Stimulated activated CD8-positive, alpha-beta memory T cell treated with anti-CD3 and anti-CD28 coated beads, Interleukin-7, amount 100 ng/mL, for 24 hours (primary cell): ENCODE measurements at places on chromosomes 1 and 21.
A peak's percentile ranks its signal among the peaks of the same experiment; 100 is the strongest.

DNA sequence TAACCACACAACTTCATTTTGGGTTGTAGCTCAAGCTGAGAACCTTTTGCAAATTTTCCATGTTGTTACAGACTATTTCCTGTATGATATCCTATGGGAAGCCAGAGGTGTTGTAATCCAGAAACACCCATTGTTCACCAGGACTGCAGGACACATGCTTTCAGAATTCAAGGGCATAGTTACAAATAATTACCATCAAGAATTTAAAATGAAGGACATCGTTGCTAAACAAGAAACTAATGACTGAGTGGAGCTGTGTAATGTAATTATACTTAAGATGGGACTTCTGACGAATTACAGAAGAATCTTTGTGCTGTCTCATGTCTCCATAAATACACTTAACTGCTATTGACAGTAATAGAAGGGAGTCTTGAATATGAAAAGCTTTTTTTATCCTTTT lies 47.6 kb upstream of the HOOK1 start:
- DNase-seq = no peak

- no peak for DNase-seq
Measured at GRCh38 chr1:49052102-49052501, 275.4 kb upstream of the BEND5 start.

DNA sequence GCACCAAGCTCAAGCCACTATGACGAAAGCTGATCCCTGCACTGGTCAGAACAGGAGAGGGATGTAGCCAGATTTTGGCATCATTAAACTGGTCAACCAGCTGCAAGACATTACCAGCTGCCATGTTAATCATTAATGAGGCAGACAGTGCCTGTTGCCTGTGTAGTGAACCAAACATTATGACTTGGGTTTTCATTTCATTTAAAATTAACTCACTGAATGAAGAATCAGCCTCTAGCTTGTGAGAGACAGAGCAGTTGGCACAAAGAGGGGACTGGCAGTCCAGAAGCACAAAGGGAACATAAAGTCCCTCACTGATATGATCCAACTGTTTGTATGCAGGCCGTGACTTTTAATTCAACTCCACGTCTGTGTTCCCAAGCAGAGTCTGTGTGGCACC lies 318.9 kb downstream of the SEC16B start:
- DNase-seq = no peak

DNA sequence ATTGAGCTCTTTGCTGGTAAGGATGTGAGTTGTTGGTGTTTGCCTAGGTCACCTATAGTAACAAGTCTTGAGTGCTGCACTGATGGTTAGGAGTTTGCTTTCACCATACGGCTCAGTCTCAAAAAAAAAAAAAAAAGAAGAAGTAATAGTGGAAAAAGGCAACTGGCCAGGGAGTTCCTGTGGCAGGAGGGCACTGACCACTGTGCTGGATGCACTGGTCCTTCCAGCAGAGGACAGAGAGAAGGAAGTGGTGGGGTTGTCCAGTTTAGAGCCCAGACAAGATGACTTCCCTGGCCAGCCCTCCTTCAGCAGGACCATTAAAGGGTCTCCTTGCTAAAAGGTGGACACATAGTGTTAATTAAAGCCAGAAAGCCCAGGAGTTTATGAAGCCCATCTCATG lies 11.9 kb upstream of the PTCH2 start:
- no peak for DNase-seq

- no peak for DNase-seq
Measured at GRCh38 chr1:147625362-147625995, 44.8 kb downstream of the ACP6 start.

DNA sequence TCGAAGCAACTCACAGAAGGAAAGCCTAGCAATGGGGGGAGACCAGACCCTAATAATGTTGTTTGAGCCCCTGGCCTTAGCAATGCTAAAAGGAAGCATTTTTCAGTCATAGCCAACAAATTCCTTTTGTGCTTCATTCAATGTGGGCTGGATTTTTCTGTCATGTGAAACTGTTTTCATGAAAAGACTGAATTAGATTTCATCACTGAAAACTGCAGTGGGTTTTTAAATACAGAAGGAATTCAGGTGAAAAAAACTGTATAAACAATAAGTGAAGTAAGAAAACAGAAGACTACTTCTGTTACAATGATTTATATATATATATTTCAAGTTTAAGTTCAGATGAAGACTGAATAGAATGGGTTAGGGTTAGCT lies 204.8 kb downstream of the SMYD3 start:
- DNase-seq = no peak

- no peak for DNase-seq
Measured at GRCh38 chr1:6241887-6242740, 1.9 kb upstream of the HES3 start.

GRCh38 chr1:8015036-8015808 lies 10.9 kb downstream of the ERRFI1 start:
- DNase-seq = no peak

DNA sequence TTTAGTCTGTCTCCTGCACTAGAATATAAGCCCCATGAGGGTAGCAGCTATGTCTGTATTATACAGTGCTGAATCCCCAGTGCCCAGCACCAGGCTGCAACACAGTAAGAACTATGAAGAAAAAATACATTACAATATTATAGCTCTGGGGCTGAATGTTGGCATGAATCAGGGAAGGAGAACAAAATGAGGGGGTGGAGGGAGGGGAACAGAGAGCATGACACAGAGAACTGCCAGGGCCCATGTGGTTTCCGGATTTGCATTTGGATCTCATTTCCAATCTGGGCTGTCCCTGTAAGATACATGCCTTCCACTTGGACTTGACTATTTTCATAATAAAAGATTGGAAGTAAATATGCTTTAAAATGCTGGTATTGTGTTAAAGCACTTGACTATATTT lies 35.8 kb downstream of the C1orf198 start:
- no peak for DNase-seq

DNA sequence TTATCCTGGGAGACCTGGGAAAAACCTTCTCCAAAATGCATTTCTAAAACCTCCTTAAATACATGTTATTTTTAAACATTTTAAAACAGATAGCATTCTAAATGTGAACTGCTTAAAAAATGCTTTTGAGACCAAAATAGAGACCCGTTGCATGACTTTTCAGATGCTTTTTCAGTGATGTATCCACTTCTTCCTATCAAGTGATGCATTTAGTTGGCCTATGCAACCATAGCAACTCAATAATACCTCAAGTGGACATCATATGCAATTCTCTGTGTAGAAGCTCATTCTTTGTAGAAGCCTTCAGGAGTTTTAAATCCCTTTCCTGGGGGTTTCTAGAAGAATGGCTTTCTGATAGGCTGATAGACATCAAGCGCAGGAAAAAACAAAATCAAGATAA lies 94.5 kb upstream of the RAVER2 start:
- DNase-seq = no peak

- no peak for DNase-seq
Measured at GRCh38 chr1:46615735-46616134, 876 bp downstream of the MOB3C start.

DNA sequence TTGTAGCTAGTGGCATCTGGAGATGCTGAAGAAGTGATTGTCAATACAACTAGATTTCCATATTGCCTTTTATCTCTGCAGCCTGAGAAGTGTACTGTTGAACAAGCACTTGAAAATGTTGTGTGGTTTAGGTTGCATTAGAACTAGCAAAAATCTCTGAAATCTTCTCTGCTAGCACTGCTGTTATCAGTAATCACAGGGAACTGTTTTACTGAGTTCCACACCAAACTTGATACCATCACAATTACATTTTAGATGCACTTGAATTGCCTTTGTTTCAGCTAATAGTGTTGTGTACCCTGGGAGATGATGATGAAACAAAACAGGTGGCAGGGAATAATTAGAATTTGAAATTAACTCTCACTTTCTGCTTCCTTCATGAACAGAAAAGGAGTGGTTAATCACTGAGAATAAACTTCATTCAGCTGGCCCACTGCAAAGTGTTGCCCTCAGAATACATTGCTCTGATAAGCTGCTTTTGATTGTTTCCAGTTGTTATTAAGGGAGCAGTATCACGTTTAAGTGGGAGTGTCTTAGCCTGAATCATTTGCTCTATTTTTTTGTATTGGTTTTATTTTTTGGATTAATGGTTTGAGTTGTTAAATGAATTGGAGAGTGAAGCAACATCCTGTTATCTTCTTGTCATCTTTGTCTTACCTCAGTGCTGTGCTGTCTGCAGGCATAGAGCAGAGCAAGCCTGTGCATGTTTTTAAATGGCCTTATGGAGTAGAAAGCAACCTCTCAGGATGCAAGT lies 13.0 kb downstream of the FAM20B start:
- no peak for DNase-seq

- DNase-seq = no peak
Measured at GRCh38 chr1:56545711-56546110, 33.7 kb downstream of the PLPP3 start.

- no peak for DNase-seq
Measured at GRCh38 chr1:8943498-8944405, 1.9 kb upstream of the CA6 start.

GRCh38 chr1:172895050-172895460 lies 155.7 kb downstream of the TNFSF18 start:
- no peak for DNase-seq

GRCh38 chr1:184164536-184164935 lies 113.0 kb downstream of the TSEN15 start:
- no peak for DNase-seq

DNA sequence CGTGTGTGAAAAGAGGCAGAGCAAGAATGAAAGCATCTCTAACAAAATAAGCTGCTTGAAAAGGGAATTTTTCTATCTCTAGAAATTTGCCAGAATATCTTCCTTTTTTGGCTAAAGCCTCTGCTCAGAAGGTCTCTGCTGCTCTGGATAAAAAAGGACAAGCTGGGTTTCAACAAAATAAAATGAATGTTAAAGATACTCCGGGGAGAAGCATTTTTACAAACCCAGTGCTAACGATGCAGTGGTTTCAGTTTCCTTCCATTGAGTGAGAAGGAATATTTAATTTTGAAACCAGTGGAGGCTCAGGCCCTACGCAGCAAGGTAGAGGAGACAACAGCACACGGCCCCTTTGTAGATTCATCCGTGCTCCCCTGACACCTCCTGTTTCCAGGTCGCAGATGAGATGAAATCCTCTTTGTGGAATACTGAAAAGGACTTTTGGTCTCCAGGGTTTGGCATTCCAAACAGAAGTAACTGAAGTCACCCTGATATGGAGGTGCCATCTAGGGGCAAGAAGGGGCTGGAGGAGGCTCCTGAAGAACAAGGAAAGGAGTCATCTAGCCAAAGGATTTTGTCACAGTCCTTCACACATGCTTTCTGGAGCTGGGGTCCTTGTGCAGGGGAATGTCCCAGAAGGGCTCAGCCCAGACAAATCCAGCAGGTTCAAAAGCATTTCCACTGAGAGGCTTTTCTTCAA lies 65.7 kb upstream of the SYT6 start:
- no peak for DNase-seq

GRCh38 chr1:53485478-53486394 lies 26.5 kb downstream of the DMRTB1 start:
- peak; percentile 48 for DNase-seq

- no peak for DNase-seq
Measured at GRCh38 chr1:172970186-172970585, 80.6 kb downstream of the TNFSF18 start.

GRCh38 chr1:29417147-29417858 lies 181.0 kb downstream of the PTPRU start:
- DNase-seq = no peak

DNA sequence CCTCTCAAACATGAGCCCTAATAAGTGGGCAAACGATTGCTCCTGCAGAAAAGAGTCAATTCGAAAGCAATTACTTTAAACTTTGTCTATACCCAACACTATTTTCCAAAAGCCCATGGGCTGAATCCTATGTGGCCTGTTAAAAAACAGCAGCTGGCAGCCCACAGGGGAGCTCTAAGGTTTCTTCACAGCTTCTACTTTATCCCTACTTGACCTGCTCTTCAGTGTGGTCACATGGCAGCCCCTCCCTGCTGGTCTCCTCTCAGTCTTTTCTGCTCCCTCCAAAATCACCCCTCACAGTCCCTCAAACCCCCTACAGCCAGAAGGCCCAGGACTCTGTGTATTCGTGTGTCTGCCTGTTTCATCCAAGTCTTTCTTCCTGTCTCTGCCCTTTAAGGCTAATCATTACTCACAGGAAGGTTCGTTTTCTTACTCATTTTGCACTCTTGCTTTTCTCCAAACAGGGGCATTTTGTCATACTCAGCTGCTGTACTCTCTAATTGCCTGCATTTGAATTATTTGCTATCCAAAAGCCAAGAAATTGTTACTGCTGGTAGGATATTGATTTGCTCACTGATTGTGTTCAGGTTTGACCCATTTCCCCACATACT lies 62.4 kb upstream of the FAM3B start:
- DNase-seq = no peak

GRCh38 chr21:26686278-26686677 lies 113.2 kb upstream of the CYYR1 start:
- DNase-seq = no peak

DNA sequence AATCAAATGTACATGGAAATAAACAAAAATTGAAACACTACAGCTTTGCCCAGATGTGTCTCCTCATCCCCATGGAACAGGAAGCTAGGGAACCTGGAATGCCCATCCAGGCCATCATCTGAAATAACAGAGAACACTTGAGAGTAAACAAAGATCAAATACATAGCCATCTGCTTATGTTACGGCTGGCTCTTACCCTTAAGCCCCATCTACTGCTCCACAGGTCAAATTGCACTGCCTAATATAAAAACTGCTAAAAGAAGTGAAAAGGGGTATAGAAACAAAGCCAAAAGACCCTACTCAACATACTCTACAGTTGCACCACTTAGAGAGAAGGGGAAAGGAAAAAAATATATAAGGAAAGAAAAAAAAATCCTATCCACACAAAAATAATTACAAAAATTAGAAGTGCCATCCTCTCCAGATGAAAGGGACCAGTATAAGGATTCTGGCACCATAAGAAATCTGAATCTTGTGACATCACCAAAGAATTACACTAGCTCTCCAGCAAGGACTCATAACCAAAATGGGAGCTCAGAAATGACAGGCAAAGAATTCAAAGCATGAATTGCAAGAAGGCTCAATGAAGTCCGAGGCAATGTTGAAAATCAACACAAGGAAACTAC lies 26.9 kb downstream of the OR6Y1 start:
- no peak for DNase-seq

GRCh38 chr1:160853014-160853413 lies 9.7 kb downstream of the CD244 start:
- DNase-seq = no peak

- DNase-seq = no peak
Measured at GRCh38 chr21:25298512-25299491, 308.5 kb downstream of the MRPL39 start.

GRCh38 chr1:244022311-244022710 lies 28.8 kb upstream of the ZBTB18 start:
- DNase-seq = no peak

- no peak for DNase-seq
Measured at GRCh38 chr1:105686026-105686425, 1370.4 kb upstream of the PRMT6 start.

DNA sequence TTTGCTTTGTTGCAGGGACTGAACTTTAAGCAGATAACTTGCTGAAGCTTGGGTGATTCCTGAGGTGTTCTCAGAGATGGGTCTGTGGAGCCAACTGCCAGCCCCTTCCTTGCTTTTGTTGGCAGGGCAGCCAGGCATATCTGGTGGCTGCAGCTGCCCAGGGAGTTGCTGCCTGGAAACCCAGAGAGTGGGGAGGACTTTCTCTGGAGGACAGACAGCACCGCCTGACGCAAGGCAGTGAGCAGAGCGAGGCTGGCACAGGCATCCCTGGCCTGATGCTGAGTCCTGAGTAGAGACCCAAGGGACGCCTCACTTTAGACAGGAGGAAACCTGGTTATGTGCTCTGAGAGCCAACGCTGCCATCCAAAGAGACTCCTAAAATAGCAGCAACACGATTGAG lies 9.8 kb upstream of the OLFML2B start:
- no peak for DNase-seq

- DNase-seq = no peak
Measured at GRCh38 chr1:172824209-172824608, 165.3 kb downstream of the FASLG start.

GRCh38 chr1:179031855-179032513 lies 6.3 kb downstream of the FAM20B start:
- DNase-seq = no peak
